NCI-H1105 treated with DMSO at 0.1 percent for 48 hours (cell line): ENCODE measurements at places on chromosomes 1 and 21.
A peak's percentile ranks its signal among the peaks of the same experiment; 100 is the strongest.

DNA sequence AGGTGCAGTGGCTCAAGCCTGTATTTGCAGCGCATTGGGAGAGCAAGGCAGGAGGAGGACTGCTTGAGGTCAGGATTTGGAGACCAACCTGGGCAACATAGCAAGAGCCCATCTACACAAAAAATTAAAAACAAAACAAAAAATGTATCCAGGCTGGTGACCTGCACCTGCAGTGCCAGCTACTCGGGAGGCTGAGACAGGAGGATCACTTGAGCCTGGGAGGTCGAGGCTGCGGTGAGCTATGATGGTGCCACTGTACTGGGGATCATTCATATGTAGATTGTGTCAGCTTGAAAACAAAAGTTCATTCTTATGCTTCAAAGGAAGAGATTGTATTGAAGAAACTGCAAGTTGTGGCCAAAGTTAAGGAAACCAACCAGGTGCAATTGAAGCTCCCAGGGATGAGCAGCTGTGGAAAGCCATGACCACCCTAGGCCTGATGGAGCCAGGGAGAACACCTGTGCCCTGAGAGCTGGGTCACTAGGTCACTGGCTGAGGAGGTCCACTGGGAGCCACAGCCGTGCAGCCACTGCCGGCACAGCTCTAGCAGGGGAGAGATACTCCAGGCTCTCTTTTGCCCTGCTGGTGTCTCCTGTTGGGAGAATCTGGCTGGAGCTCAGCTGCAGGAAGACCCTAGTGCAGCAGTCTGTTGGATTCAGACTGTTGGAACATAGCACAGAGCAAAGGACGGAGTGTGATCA is 13.3 kb upstream of the BRWD1 start:
- no peak for DNase-seq

- DNase-seq, result no peak
Measured at GRCh38 chr1:154416471-154417337, 11.6 kb downstream of the IL6R start.

DNA sequence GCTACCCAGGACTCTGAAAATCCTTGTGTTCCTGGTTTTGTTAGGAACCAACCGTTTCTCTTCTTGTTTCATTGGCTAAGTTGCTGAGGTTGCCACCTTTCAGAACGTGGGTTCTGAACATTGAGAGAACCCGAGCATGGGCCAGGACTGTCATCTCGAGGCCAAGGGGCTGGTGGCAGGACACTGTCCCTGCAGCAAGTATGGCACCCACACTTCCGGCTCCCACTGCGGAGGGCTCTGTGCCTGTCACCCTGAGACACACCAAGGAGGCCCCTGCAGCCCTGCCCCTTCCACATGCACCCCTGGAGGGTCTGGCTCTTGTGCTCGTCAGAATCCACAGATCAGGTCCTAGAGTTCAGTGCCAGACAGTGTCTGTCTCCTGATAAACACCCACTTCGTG is 39.1 kb upstream of the LRRC3 start:
- no peak for DNase-seq

DNA sequence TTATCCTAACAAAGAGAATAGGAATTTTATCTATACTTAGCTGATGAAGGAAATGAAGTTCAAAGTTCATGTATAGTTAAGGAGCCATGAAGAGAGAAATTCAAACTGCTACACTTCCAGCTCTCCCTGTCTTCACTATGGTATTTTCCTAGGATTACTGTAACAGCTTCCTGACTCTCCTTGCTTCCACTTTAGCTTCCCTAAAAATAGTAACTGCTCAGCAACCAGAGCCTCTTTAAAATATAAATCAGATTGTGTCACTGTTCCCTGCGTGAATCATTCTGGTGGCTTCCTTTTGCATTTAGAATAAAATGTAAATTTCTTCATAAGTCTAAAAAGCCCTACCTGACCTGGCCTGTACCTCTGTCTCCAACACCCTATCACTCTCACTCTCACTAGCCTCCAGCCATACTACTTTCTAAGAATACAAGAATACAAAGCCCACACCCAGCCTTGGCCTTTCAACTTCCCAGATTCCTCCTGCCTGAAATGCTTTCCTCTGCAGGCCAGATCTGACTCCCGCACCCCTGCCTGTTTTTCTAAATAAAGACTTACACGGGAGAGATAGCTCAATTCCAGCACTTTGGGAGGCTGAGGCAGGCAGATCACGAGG is 30.5 kb downstream of the OR10J1 start:
- no peak for DNase-seq

GRCh38 chr1:201329801-201330200 is 46.5 kb downstream of the PKP1 start:
- DNase-seq, result no peak

DNA sequence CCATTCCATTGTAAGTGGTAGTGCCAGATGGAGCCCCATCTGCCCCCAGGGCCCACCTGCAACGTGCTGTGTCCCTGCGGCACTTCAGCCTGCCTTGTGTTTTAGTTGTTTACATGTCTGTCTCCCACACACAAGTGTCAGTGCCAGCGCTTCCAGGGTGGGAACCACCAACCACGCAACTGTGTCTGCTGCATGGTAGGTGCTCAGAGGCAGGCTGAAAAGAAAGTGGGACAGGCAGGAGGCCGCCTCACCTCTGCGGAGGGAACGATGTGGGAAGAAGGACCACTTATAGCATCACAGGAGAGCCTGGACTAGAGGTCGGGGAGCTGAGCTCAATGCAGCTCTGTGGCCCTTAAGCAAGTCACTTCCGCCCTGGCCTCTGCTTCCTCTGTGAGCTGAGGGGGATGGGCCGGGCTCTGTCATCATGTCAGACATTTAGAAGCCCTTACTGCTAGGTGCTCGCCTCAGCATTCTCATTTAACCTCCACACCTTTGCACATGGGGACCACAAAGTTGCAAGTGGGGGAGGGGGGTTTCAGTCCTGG is 17.9 kb downstream of the SLC9A1 start:
- DNase-seq, result no peak

DNA sequence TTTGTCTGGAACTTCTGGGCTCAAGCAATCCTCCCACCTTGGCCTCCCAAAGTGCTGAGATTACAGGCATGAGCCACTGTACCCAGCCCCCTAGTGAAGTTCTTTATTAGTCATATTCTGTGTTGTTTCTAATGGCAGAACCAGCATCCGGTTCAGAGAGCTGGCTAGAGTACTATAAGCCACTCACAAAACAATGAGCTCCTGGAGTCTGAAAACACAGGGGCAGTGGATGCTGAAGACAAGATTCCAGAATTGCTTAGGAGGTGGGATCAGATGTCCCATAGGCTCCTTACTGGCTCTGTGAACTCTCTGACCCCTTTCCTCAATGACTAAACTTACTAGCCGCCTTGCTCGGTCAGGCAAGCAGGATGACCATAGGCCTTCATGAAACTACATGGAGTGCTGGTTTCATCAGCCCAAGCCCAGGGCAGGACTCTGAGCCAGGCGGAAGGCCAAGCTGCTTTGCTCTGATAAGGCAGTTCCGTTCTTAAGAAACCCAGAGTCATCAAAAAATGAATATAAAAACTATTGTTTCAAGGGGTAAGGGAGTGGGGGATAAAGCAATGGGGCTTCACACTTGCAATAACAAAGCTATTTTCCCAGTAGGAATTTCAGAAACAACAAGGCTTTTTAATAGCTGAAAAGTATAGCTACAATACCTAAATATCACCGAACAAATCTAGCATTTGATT is 8.1 kb downstream of the MTHFR start:
- no peak for DNase-seq

GRCh38 chr1:50978144-50978851 is 8.3 kb downstream of the CDKN2C start:
- DNase-seq, result peak; percentile 83

DNA sequence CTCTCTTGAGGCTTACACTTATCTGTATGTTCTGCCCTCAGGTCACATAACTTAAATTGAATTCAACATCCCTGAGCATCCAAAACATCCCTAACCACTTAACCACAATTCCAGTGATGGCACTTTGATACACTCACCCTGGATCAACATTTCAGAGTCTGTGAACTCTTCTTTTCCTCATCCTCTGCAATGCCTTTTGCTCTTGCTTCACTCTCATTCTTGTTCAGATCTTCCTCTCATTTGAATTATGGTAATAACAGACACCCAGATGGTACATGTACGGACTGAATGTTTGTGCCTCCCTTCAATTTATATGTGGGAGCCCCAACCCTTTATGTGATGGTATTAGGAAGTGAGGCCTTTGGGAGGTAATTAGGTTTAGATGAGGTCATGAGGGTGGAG is 33.4 kb downstream of the PTGER3 start:
- DNase-seq, result no peak

GRCh38 chr1:61435226-61435625 is 289.7 kb downstream of the TM2D1 start:
- DNase-seq, result no peak

- no peak for DNase-seq
Measured at GRCh38 chr1:167911413-167911812, 2.5 kb downstream of the ADCY10 start.

DNA sequence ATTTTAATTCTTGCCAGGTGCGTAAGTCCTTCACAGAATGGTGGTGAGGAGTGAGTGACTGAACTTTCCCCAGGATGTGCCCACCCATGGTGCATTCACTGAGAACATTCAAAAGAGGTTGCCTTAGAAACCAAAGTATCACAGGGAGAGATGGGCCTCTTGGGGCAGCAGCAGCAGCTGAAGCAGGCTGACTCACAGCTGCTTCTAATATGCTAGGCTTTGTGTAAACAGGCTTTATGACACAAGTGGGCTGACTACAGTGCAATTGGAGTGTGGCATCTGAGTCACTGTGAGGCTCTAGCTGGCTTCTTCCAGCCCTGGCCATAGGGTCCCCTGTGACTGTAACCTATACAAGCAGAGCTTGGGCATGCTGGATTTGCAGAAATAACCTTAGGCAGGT is 12.6 kb downstream of the PIGP start:
- peak; percentile 85 for DNase-seq

DNA sequence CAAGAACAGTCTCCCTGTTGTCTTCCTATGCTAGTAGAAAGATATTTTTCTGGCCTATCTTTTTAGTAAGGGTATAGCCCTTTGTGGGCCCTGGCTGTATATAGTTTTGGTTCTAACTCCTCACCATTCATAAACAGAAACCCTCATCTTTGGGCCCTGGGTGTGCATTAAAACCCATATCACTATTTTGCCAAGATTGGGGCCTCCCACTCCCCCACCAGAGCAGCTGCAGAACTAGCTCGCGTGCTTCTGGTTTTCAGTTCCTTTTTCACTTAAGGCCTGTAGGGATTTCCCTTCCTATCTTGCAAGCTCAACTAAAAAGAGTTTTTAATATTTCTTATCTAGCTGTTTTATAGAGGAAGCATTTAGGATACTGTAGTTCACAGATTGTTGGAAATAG is 106.4 kb downstream of the RGL1 start:
- DNase-seq, result no peak

- no peak for DNase-seq
Measured at GRCh38 chr1:64050601-64051000, 152.8 kb upstream of the UBE2U start.

- no peak for DNase-seq
Measured at GRCh38 chr1:184443624-184444023, 56.8 kb downstream of the C1orf21 start.
